ENCODE measurements at places on chromosomes 5 and 9.

GRCh38 chr5:85453026-85453349, 1068.3 kb upstream of the EDIL3 start:
- DNase-seq: no peak

- no peak for DNase-seq
These were observed 119.6 kb upstream of the IL12B start for GRCh38 chr5:159449925-159450324.

- DNase-seq: no peak
These were observed 33.0 kb downstream of the NDUFA8 start for GRCh38 chr9:122126331-122127261.

GRCh38 chr5:177546258-177546741, 8.1 kb downstream of the FAM193B start:
- DNase-seq: no peak

- no peak for DNase-seq
These were observed at the start of gene DMRT1 for GRCh38 chr9:841371-842209. Gene DMRT1, plus strand, starts transcription at chr9:841697. Its CDS starts 142 bp downstream, at chr9:841839.

DNA sequence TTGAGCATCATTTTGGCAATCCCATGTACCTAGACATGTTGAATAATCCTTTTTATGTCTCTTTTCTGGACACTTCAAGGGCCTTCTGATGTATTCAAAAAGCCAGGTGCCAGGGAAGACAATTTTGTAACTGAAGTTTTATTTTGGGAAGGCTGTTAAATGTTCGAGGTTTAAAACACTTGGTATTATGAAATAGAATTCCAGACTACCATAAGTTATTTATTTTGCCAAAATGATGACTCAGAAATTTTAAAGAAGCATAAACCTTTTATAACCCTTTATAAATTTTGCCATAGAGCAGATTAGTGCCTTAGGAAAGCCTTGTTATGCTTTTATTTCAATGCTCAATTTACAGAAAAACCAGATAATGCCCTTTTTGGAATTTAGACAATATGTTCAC, 30.3 kb upstream of the UHRF2 start:
- no peak for DNase-seq

DNA sequence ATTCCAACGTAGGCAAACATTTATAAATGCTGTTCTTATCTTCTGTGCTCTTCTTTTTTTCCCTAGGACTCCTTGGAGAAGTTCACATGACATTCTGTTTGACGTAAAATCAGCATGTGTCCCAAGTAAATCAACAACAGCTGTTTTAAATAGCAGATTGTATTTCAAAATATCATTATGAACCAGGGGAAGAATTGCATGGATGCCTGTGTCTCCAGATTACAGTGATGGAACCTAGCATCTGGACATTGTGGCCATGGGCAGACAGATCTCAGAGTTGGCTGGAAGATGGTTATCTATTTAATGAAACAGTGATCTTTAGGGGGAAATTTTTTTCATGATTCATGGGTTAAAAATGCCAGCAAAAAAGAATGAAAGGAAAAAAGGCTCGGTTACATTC, 222.0 kb downstream of the MAN2A1 start:
- DNase-seq: no peak

DNA sequence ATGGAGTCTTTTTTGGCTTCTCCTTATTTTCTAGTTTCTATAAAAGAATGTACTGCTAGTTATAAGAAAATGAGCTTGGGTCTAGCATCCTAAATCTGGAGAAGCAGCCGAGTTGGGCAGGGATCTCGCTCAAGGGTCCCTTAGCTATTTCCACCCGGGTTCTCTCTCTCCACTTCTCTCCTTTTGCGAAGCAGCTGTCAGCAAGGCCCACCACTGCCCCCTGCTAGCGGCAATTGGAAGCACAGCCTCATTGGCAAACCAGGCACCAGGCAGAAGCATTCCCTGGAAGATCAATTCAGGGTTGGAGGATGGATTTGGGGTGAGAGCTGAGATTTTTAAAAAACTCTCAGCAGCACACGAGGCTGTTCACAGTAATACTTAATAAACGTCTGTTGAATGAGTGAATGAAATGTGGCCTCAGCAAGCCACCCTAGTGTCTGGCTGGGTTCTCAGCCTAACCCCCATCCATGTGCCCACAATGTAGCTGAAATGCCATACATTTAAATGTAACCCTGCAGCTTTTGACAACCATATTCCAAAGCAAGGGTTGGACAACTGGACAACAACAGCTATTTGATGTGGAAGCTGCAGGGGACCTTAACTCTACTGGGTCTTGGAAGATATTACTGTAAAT, 34.6 kb upstream of the TNIP1 start:
- DNase-seq: peak; percentile 54

GRCh38 chr5:96117771-96118651, 156.4 kb upstream of the ELL2 start:
- DNase-seq: no peak

GRCh38 chr9:95171596-95171995, 145.9 kb downstream of the FANCC start:
- DNase-seq: no peak

DNA sequence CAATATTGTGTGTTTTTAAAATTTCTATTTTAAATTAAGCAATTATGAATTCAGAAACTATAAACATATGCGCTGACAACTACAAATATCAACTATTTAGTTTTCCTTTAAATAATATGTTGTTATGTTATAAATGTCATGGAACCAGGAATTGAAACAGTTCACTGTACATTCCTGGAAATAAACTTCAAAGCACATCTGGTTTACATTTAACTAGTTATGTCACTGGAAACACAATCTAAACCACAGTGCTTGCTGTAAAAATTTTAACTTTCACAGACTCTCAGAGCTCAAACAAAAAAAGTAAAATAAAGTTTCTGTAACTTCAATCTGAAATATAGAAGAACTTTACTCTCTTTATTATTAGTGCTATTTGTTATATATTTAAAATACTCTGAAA, 179.2 kb downstream of the FBN2 start:
- DNase-seq: no peak

GRCh38 chr9:134618833-134619447, 22.7 kb upstream of the COL5A1 start:
- no peak for DNase-seq

GRCh38 chr5:78610163-78610583, 38.4 kb downstream of the LHFPL2 start:
- DNase-seq: no peak

- no peak for DNase-seq
These were observed 266.4 kb upstream of the FBXL7 start for GRCh38 chr5:15233566-15233965.

GRCh38 chr5:142439207-142439860, 114.5 kb upstream of the SPRY4 start:
- DNase-seq: no peak

GRCh38 chr9:132750668-132751067, 80.4 kb downstream of the GTF3C4 start:
- no peak for DNase-seq

DNA sequence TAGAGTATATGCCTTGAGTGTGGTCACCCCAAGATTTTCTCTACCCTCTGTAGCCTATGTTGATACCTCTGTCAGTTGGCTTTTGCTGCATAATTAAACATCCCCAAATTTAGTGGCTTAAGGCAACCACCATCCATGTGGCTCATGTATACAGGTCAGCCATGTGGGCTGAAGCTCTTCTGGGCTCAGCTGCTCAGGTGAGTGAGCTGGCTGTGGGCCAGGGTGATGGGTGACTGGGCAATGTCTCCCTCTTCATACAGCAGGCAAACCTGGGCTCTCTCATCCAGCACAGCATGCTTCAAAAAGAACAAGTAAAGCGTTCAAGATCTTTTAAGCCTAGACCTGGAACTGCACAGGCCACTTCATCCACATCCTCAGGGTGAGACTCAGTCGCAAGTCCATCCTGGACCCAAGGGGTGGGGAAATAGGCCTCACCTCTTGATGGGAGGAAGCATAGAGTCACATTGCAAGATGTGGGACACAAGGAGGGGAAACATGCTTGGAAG, 188.2 kb upstream of the TAS2R1 start:
- no peak for DNase-seq

DNA sequence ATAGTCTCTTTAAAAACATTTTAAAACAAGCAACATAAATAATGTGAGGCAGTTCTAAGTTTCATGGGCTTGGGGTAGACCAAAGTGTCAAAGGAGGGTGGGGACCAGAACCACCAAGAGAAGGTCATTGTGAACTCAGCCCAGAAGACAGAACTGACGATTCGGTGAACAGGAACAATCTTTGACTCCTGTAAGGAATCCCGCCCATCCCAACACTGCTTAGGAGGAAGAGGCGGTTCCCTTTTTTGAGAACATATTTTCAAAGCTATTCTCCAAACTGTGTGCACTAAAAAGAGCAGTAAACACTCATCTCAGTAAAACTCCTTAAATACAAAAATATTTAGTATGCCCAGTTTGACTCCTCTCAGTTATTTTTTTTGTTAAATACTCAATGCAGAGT, 176.5 kb upstream of the TLE4 start:
- no peak for DNase-seq

DNA sequence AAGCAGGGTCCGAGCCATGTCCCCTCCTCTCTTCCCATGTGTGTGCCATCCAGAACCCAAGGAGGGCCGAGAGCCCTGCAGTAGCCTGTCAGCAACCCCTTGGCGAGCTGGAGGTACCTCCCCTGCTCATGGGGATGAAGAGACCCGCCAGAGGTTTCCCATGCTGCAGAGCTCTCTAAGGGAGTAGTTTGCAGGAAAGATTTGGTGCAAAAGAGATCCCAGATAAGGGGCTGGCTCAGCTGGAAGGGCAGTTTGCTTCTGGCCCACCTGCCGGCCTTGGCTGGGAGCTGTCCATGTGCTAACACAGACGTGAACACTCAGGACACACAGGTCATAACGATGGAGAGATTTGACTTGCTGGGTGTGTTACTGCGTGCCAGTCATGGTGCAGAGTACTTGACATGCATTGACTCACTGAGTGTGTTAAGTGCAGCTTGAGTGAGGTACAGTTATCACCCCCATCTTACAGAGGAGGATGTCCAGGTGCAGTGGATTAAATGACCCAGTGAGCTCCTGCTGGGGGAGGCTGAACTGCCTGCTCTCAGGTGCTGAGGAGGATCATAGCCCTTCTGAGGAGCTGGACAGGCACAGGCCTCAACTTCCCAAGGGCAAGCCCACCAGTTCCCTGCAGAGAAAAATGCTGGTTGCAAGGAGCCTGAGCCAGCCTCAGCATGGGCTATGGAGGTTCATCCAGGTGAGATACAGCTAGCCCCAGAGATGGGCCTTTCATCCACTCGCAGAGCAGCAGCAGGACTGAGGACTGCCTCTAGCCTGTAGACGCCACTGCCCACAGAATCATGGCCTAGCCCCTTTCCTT, 6.3 kb upstream of the SLC25A48 start:
- DNase-seq: no peak

- no peak for DNase-seq
These were observed 215.5 kb downstream of the MPDZ start for GRCh38 chr9:13063880-13064459.

DNA sequence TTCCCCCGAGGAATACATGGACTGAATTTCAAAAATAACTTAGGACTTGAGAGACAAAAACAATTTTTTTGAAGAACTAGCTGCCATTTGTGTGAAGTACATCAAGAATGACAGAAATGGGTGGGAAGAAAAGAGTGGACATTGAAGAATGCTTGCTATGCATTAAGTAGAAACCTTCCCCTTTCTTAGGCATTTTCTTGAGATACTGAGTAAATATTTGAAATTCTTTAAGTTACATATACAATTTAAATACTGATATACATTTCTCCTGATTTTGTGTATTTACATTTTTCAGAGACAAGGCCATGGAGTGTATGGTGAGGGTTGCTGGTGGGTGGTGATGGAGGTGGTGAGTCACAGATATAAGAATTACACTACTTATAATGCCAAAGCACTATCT, 319.3 kb upstream of the ADAMTSL1 start:
- DNase-seq: no peak

- no peak for DNase-seq
These were observed 136.8 kb downstream of the CFAP90 start for GRCh38 chr5:7714119-7714518.

GRCh38 chr5:179154991-179155955, 95.1 kb downstream of the ZNF354C start:
- DNase-seq: no peak

DNA sequence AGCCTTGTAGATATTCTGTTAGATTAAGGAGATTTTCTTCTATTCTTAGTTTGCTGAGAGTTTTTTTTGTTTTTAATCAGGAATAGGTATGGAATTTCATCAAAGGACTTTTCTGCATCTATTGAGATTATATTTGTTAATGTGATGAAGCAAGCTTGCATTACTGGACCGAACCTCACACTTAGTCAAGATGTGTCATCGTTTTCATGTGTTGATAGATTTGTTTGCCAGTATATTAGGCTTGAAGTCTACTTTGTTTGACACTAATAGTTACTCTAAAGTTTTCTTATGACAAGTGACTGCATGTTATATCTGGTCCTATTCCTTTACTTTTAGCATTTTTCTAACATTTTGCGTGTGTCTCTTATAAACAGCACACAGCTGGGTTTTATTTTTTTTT, 12.4 kb upstream of the HACD4 start:
- DNase-seq: no peak

GRCh38 chr5:176528761-176529115, 8.5 kb downstream of the RNF44 start:
- no peak for DNase-seq

GRCh38 chr5:83972236-83972635, 251.6 kb upstream of the HAPLN1 start:
- no peak for DNase-seq

- DNase-seq: no peak
These were observed 2.7 kb downstream of the TNFAIP8 start for GRCh38 chr5:119358530-119358900.

DNA sequence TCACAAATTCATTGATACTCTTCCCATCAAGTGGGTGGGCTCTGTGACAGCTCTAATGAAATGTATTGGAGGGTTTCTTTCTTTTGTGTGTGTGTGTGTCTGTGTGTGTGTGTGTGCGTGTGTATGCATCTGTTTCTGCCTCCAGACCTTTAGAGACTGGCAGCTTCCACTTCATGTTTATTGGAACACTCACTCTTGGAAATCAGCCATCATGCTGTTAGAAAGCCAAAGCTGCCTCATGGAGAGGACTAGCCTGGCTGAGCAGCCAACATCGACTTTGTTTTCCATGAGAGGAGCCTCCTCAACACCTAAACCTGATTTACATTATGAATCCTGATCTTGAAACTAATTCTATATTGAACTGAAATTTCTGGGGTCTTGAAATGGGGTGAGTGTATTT, 128.5 kb upstream of the FAM174A start:
- DNase-seq: no peak

DNA sequence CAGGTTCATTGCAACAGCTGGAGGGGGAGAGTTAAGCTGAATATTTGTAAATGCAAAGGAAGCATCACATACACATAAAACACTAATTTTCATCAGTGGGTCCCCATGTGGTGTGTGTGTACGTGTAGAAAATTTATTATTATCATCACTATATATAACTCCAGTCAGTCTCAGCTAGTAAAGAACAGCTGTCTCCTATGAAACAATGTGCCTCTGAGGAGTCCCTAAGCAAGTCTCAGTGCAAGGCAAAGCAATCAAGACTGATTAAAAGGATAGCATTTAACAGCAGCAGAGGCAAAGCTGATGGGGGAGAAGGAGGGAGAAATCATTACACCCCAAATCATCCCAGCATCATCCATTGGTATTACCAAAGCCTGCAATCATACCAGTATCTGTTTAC, 104.2 kb upstream of the MARCHF11 start:
- no peak for DNase-seq

Data from activated CD8-positive, alpha-beta memory T cell treated with anti-CD3 and anti-CD28 coated beads for 4 hours (primary cell).